NCI-H1930 (cell line): ENCODE measurements at places on chromosomes 2 and 18.

DNA sequence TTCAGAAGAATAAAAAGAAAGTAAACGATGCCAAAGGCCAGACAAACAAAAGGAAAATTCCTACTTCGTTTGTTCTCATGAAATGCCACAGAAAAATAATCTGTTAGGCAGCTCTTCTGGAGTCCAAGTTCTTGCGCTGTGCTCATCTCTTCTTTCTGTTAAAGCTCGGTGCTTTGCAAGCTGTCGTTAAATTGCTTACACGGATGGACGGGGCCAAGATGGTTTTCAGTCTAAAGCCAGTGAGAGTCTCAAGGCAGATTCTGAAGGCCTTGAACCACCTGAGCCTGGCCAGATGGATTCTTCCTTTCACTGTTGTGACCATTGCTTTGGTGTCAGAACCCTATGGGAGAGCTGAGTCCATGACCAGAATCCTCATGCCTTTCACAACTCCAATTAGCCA lies 97.6 kb upstream of the RMDN2 start:
- DNase-seq, result no peak

- no peak for DNase-seq
Observed at GRCh38 chr2:210227290-210228088, 2.2 kb upstream of the ACADL start.

GRCh38 chr18:60975420-60975819 lies 357.8 kb upstream of the CDH20 start:
- no peak for DNase-seq

DNA sequence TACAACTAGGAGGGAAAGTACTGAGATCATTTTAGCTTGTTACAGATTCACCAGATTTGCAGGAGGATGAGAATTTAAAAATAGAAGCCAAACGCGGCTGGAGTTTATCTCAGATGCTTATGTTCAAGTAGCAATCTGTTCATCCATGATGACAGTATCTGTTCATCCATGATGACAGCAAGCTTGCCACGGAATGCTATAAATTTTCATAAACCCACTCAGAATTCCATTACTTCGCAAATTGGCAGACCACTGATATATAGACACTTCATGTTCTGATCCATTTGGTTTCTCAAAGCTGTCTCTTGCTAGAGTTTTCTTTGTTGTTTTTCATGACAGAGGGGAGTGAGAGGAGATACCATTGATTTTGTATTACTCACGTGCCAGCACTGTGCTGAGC lies 84.2 kb downstream of the GAREM1 start:
- DNase-seq, result no peak

GRCh38 chr2:8684878-8685696 lies 3.2 kb downstream of the ID2 start:
- peak; percentile 51 for DNase-seq
